ENCODE measurements at places on chromosomes 12 and 14. TPM values are rescaled to one million over a fixed set of nuclear protein-coding genes. Genes with fewer than 3 reads are reported as not detected.

The LPAR5 gene
- not detected for total RNA-seq

The INSM2 gene
- total RNA-seq, result not detected

The HOTAIR gene
- total RNA-seq, result 1.4 TPM

The CPNE6 gene
- total RNA-seq, result not detected

The TOMM20L gene
- total RNA-seq, result not detected

The CCDC88C gene
- total RNA-seq, result 11.5 TPM

The FBXO33 gene
- 8.5 TPM for total RNA-seq

Measured in myocyte (in vitro differentiated cells).